ENCODE measurements at places on chromosomes 12 and 14. TPM values are rescaled to one million over a fixed set of nuclear protein-coding genes. Genes with fewer than 3 reads are reported as not detected.

DNA sequence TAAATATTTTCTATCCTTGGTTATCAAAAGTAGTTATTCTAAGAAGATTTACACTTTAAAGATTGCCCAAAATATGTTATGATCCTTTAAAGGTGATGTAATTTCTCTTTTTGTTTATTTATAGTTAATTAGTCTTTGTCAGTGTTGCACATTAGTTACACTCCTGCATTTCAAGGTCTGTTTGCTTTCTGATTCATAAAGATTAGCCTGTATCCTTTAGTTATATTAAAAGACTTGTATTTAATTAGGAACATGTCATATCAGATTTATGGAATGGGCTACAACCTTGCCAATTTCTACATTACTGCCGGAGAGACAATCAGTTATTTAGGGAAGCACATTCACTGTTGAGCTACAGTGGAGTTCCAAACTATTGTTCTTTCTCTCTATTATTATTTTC lies 3.5 kb downstream of the EPYC start:
- DNase-seq: no peak

GRCh38 chr12:124036657-124037109 lies 63.7 kb downstream of the ZNF664 start:
- no peak for DNase-seq

GRCh38 chr12:6960593-6961277 lies 9.6 kb downstream of the PTPN6 start:
- no peak for DNase-seq

DNA sequence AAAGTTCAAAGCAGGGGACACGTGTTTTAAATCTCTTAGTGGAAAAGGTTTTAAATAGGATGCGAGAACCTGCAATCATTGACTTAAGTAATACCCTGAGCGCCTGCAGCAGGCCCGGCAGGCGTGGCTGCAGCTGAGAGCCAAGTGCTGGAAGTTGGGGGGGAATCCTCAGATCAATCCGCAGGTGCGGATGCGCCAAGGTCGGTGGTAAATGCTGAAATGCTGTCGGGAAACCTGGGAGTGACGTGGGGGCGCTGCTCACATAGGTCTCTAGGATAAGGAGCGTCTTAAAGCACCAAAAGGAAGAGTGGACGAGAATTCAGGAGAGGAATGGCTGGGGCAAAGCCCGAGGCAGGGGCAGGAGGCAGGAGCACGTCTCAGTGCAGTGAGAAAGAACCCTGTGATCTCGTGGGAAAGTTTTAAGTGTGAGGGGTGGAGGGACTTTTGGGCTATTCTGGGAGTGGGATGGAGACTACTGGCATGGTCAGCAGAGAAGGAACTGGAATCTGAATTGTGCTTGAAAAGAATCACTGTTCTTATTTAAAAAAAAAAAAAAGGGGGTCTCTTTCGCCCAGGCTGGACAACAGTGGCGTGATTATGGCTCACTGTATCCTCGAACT lies 883 bp upstream of the CDCA4 start:
- peak; percentile 51 for DNase-seq

- DNase-seq: no peak
These were observed 151.4 kb upstream of the NUDT4 start for GRCh38 chr12:93226361-93226760.

LRFN5 gene
- total RNA-seq: 0.23 TPM

RFX4 gene
- total RNA-seq: not detected
